T-helper 2 cell treated with Interferon-gamma antibody and Interleukin-4, amounts not matched to agents 5 μg/mL and 100 μg/mL, for 36 hours (primary cell): ENCODE measurements at places on chromosomes 1 and 21.

DNA sequence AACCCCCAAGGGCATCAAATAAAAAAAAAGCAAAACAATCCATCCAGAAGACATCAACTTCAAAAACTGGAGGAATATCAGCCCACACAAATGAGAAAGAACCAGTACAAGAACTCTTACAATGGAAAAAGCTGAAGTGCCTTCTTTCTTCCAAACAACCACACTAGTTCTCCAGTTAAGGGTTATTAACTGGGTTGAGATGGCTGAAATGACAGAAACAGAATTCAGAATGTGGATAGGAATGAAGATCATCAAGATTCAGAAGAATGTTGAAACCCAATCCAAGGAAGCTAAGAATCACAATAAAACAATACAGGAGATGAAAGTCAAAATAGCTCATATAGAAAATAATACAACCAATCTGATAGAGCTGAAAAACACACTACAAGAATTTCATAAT lies 104.5 kb downstream of the NME7 start:
- DNase-seq, result no peak
- peaks cover 18% of the 10 kb centered on the region for H3K36me3 ChIP-seq
- H3K4me1 ChIP-seq, result peaks cover 3% of the 10 kb centered on the region
- H3K4me3 ChIP-seq, result no peak overlapping the region
- H3K27me3 ChIP-seq, result no peaks in the 10 kb centered on the region

GRCh38 chr1:39416609-39417008 lies 74.8 kb upstream of the BMP8A start:
- H3K4me1 ChIP-seq, result peaks cover 11% of the 10 kb centered on the region
- no peak overlapping the region for H3K27ac ChIP-seq
- DNase-seq, result no peak
- no peaks in the 10 kb centered on the region for H3K27me3 ChIP-seq
- peaks cover 25% of the 10 kb centered on the region for H3K36me3 ChIP-seq
- H3K4me3 ChIP-seq, result no peak overlapping the region

GRCh38 chr1:76759950-76760349 lies 107.3 kb upstream of the ST6GALNAC5 start:
- no peaks in the 10 kb centered on the region for H3K36me3 ChIP-seq
- H3K4me1 ChIP-seq, result no peaks in the 10 kb centered on the region
- no peak for DNase-seq
- no peak overlapping the region for H3K27ac ChIP-seq

DNA sequence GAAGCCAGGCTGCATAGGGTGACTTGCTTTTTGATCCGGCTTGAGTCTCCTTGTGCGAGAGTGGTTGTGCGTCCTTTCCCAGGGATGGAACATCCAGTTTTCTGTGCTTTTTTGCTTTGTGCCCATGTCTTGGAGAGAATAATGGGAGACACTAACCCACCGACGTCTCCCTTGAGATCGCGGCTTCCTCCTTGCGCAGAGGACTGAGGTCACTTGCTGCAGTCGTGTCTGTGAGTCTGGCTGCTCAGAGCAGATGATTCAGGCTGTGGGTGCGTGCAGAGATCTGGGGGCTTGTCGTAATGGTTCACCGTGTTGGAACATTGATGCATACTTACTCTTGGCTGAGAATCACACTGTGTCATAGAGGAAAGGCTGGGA lies 164.5 kb upstream of the CACNA1E start:
- peak overlapping the region; percentile 1 for H3K4me3 ChIP-seq
- no peak for DNase-seq
- H3K27me3 ChIP-seq, result peaks cover 69% of the 10 kb centered on the region
- no peak overlapping the region for H3K27ac ChIP-seq

DNA sequence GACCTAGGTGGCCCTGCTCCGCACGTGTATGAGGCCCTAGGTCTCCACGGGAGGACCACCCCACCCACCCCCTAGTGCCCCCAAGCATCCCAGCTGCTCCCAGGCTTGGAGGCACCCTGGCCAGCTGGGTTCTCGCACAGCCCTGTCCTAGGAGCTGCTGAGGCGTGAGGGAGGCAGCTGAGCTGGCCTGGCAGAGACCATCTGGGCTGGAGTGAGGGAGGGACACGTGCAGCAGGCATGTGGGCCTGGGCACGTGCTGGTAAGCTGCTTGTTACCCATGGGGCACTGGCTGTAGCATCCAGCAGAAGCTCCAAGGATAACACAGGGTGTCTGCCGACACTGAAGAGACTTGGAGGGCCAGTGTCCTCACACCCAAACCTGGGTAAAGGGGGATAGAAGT lies 10.1 kb downstream of the SLC6A9 start:
- no peaks in the 10 kb centered on the region for H3K27me3 ChIP-seq
- H3K27ac ChIP-seq, result no peak overlapping the region
- no peaks in the 10 kb centered on the region for H3K4me1 ChIP-seq
- H3K4me3 ChIP-seq, result no peak overlapping the region
- H3K36me3 ChIP-seq, result no peaks in the 10 kb centered on the region

GRCh38 chr1:225750420-225750819 lies 27.2 kb upstream of the SRP9 start:
- no peak overlapping the region for H3K27ac ChIP-seq
- DNase-seq, result no peak
- H3K4me3 ChIP-seq, result no peak overlapping the region

DNA sequence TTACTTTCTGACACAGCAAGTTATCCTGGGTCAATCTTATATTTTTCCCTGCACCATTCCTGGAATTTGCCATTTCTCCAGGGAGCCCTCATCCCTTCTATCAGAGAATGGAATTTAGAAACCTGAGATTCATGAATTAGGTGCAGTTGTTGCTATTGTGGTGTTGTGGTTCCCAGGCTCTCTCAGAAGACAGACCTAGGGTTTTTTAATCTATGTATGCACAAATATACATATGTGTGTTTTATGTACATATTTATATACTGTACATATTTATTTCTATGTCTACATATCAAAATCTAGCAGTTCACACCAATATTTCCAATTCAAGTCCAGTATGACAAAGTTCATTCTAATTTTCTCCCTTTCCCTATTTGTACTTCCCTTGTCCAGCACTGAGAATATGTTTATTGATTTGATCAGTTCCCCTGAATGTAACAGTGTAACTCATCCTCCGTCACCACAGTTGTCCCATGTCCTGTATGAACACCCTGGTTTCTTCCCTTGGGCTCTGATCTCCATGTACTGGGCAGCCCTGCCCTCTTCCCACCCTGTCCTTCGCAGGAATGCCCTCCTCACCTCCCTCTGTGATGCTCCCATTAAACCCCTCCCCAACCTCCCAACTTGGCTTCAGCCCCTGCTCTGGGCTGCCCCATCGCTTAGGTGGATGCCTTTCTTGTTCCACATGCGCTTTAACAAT lies 145.5 kb downstream of the VPS13D start:
- no peaks in the 10 kb centered on the region for H3K27me3 ChIP-seq
- no peak overlapping the region for H3K27ac ChIP-seq
- peaks cover 43% of the 10 kb centered on the region for H3K36me3 ChIP-seq
- H3K4me1 ChIP-seq, result peaks cover 7% of the 10 kb centered on the region

- no peaks in the 10 kb centered on the region for H3K36me3 ChIP-seq
- peaks cover 12% of the 10 kb centered on the region for H3K4me1 ChIP-seq
- H3K27ac ChIP-seq, result no peak overlapping the region
- DNase-seq, result no peak
- no peak overlapping the region for H3K4me3 ChIP-seq
Observed at GRCh38 chr1:67748630-67749029, 63.6 kb downstream of the GADD45A start.

- no peak overlapping the region for H3K27ac ChIP-seq
- no peaks in the 10 kb centered on the region for H3K36me3 ChIP-seq
- H3K27me3 ChIP-seq, result no peaks in the 10 kb centered on the region
Observed at GRCh38 chr1:237875291-237875690, 15.4 kb downstream of the ZP4 start.
